ENCODE measurements at places on chromosomes 5 and 9.

DNA sequence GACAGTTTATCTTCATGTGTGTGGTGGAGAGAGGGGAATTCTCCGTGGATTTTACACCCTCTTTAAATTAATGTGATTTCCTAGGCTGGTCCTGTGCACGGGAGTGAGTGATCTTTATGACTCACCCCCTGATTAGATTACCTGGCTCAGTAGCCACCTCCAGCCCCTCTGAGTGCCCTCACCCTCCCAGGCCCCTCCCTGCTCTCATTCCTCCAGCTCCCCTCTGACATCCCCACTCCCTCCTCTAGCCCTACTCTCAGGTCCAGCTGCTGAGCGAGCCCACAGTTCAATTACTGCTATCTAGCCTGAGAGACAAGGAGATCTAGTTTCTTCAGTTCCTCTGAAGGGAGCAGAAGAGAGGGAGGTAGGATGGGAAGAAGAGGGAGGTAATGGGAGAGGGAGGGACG is 61.8 kb upstream of the ARAP3 start:
- no peak for DNase-seq

GRCh38 chr5:135596157-135596763 is 17.5 kb upstream of the CXCL14 start:
- no peak for DNase-seq

DNA sequence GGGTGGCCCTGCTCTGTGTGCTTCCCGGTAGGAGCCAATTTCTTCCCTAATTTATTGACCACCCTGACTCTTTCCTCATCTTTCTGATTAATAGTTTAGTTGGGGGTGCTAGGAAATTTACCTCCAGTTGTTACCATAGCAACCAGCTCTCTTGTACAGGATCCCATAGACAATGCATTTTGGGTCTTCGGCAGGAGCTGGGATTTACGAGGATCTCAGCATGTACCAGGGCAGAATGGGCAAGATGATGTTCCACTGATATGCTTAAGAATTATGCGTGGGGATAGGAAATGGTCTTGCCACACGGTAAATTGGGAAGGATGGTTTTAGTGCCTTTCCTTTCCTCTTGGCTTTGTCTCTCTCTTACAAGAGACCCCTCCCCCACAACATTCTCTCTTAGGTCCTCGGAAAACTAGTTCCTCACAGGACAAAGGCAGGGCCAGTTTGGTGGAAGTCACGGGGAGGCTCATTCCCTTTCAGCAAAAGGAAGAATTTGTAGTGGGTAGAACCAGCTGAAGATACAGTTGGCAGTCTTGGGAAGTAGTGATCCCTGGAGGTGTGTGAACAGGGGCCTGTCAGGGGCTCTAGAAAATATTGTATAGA is 133.4 kb upstream of the SHB start:
- DNase-seq = no peak

- DNase-seq = no peak
These were observed 197.1 kb downstream of the NR3C1 start for GRCh38 chr5:143206196-143207053.

- DNase-seq = no peak
These were observed 17.3 kb upstream of the LTC4S start for GRCh38 chr5:179776411-179776938.

DNA sequence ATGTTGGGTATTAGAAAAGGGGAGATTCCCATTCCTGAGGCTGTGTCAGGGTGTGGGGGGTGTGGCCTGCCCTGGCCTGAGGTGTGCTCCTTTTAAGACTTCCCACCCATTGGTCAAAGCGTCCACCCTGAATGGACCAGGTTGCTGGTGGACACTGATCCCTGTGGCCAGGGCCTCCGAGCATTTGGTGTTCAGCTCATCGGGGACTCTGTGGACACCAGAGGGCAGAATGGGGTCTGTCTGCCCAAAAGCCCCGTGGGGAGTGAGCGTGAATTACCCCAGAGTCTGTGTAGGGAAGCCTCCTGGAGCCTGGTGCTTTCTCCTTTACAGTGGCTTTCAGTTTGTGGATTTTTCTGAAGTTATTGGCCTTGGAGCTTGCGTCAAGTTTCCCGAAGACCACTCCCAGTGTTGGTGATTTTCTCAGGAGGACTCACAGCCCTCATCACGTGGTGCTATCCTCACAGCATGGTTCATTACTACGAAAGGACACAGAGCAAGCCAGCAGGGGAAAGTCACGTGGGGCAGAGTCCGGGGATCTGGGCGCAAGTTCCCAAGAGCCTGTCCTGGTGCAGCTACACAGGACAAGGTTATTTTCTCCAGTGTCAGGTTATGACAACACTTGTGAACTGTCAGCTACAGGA is 55.5 kb downstream of the TENT4A start:
- no peak for DNase-seq

DNA sequence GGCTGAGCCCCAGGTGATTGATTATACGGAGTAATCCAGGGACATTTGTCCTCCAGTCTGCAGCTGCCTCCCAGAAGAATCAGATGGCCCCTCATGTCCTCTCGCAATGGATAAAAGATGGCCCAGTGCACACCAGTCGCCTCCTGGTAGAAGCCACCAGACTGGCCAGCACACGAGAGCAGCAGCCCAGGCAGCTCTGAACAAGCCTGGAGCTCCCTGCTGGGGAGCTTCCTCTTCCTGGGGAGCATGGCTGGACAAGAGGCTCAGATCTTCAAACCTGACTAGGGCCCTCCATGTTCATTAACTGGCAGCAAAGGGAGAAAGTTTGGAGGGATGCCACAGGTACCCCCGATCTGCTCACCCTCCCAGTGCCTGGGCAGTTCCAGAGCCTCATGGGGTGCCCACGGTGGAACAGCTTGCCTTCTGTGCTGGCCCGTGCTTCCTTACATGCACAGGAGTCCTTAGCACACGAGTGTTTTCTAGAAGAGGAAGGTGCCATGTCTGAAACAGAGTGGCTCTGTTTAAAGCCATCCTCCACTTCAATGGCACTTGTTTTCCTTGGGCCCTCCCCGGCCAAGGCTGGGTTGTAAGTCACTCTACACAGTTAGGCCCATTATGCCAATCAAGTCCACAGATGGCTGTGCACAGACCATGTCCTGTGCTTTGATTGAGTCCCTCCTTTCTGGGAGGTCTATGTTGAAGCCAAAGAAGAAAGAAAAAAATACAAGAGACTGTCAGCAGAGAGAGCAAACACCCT is 75.6 kb downstream of the PRRT1B start:
- no peak for DNase-seq

- DNase-seq = no peak
These were observed 101.5 kb downstream of the SPATA31D1 start for GRCh38 chr9:82090046-82090445.

DNA sequence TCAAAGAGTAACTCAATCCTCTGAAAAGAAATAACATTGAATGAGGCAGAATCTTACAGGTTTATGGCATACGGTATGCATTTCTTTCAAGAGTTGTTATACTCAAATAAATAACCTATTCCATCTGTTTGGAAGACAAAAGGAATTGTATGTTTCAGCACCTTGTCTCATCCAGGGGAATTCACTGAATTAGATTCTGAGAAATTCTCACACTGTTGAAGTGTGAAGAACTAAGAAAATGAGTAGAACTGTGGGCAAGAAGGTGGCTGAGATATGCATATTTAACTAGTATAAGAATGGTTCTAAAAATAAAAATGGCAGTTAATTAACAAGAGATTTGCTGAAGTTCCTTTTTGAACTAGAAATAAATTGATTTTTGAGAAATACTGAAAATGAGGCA is 279.3 kb upstream of the DAP start:
- no peak for DNase-seq

DNA sequence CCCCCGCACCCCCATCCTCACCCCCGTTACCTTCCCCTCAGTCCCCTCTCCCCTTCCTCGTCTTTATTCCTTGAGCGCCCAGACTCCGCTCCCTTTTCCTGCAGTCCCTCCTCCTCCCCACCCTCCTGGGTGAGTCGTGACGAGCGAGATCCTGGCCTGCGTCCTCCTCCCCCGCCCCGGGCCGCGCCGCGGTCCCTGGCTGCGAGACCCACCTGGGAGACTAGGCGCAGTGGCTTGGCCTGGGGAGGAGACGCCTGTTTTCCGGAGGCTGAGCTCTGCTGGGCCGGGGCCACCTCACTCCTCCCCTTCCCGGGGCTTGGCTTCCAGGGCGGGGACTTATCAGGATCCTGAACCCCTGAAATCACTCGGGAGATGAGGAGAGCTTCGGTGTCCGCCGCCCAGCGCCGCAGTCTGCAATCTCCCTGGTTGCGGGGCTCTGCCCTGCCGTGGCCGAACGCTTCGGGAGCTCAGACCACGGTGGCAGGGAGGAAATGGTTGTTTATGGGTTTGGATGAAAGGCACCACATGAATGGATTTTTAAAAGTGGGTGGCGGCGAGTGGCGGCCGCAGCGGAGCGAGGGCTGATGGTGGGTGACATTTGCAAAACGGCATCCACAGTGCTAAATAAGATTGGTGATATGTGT is 984 bp downstream of the STXBP1 start:
- peak; percentile 57 for DNase-seq

- no peak for DNase-seq
These were observed 4.7 kb downstream of the PCYOX1L start for GRCh38 chr5:149362541-149362940.

DNA sequence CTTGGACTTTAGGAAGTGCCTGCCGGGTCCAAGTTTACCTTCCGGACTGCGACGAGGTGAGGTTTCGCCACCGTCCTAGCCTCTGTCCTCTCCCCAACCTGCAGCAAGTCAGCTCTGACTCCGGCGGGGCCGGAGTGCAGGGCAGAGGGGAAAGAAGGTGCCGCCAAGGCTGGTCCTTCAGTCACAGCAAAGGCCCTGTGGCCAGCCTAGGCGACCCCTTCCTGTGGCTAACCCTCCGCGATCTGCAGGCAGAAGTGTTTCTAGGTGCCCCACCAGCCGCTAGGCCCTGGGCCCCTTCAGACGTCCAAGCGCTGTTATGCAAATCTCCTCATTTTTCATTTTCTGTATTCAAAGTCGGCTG is 11.1 kb upstream of the NKX2-5 start:
- DNase-seq = no peak

DNA sequence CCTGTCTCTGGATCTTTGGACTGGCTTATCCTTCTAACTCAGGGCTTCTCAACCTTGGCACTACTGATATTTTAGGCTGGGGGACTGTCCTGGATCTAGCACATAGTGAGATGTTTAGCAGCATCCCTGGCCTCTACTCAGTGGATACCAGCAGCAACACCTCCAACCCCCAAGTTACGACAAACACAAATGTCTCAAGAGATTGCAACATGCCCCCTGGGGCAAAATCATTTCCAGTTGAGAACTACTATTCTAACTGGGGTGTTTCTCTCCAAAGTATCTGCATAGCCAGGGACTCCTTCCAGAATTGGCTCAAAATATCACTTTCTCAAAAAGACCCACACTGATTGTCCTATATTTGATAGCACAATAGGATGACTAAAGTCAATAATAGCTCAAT is 7.2 kb upstream of the TLR4 start:
- no peak for DNase-seq

DNA sequence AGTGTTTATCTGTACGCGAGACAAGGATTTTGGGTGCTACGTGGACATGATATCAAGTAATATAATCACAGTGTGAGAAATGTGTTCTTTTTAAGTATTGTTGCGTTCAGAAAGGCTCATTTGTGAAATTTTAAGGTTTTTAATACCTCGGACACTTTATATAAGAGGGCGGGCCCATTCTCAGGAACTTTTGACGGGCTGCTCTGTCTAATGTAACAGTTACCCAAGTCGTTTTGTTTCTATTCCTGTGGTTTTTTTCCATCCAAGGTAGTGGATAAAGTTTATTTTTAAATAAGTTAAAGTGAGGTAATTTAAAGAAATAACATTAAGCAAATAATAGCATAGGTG is 525 bp downstream of the SRP19 start:
- no peak for DNase-seq

DNA sequence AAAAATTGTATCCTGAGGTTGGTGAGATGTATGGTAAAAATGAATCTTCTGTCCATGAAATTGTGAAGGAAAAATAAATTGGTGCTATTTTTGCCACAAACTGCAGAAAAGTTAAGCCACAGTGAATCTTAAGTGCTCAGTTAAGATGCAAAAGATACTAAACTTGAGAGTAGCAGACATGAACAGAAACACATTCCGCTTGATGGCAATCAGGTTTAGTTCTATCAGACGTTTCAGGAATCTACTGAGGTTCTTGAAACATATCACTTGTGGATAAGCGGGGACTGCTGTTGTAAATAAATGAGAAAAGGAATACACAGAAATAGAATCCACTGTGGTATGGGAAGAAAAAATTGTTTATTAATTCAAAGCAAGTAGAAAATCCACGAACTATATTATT is 311.2 kb upstream of the PRR16 start:
- DNase-seq = no peak

DNA sequence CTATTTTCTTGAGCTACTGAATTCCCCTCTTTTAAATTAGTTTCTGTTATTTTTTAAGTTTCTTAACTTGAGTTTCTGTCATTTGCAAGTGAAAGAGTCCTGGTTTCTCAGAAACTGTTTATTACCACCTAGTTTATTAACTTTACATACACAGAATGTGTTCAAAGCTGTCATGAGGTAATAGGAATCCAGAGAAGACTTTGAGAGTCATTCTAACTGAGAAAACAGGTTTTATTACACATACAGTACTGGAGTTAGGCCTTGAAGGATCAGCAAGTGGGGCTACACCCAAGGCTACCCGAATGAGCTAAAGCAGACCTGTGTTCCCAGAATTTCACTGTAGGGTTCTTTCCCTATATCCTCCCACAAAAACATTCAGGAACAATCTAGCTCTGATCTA is 33.1 kb downstream of the FAM114A2 start:
- DNase-seq = no peak

- DNase-seq = no peak
These were observed 5.1 kb downstream of the TLN1 start for GRCh38 chr9:35726931-35727330.

- DNase-seq = no peak
These were observed 5.5 kb downstream of the NOL6 start for GRCh38 chr9:33468215-33468730.

DNA sequence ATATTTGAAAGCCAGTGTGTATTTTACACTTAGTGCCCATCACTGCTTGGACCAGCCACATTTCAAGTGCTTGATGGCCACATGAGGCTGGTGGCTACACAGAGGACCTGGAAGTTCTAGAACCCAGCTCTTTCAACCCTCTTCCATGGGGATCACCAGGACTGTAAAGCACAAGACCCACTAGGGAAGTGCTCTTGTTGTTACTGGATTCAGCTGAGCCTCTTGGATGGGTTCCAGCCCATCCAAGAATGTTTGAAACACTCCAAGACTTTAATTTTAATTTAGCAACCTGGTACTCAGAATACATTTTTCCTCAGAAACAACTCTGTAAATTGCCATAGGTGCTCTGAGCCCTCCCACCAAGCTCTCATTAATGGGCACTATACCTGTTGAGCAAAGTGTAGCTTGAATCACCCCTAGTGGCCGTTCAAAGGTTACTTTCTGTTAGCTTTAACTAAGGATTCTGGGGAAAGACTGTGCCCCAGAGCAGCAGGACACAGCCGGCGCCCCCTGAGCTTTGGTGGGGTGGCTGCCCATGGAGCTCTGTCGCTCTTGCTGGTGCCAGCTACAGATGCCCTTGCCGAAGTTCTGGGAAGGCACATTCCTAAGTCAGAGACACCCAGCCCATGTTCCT is 212.4 kb downstream of the HSD17B3 start:
- no peak for DNase-seq

GRCh38 chr5:110475529-110475928 is 250.9 kb downstream of the TMEM232 start:
- DNase-seq = no peak

- no peak for DNase-seq
These were observed 1.4 kb downstream of the SLC34A3 start for GRCh38 chr9:137232101-137232500.
